ENCODE measurements at places on chromosomes 2 and 18. TPM values are rescaled to one million over a fixed set of nuclear protein-coding genes. Genes with fewer than 3 reads are reported as not detected.

Gene DUSP28
- 3.6 TPM for total RNA-seq

Gene NABP1
- total RNA-seq = 81.6 TPM

Gene SNORC
- total RNA-seq = 3.1 TPM

Gene HAAO
- total RNA-seq = 0.99 TPM

Gene UBE2E3
- total RNA-seq = 38.1 TPM

Gene SIGLEC15
- total RNA-seq = not detected

Gene GALR1
- not detected for total RNA-seq

Gene LYPD6B
- total RNA-seq = not detected

Gene OTOS
- not detected for total RNA-seq

Gene AGXT
- total RNA-seq = not detected

Gene PROKR1
- total RNA-seq = not detected

Gene NOSTRIN
- total RNA-seq = not detected

Gene OBSL1
- 1.1 TPM for total RNA-seq

Gene RGPD4
- total RNA-seq = not detected

Gene CPO
- not detected for total RNA-seq

Data from activated T-helper 17 cell treated with anti-CD3 and anti-CD28 coated beads, Interleukin-2, amount 50 U/mL, for 72 hours (primary cell).